MCF 10A (cell line): ENCODE measurements at places on chromosomes 5 and 9.

- DNase-seq = no peak
These were observed 1.7 kb downstream of the GPRIN1 start for GRCh38 chr5:176608142-176608705.

DNA sequence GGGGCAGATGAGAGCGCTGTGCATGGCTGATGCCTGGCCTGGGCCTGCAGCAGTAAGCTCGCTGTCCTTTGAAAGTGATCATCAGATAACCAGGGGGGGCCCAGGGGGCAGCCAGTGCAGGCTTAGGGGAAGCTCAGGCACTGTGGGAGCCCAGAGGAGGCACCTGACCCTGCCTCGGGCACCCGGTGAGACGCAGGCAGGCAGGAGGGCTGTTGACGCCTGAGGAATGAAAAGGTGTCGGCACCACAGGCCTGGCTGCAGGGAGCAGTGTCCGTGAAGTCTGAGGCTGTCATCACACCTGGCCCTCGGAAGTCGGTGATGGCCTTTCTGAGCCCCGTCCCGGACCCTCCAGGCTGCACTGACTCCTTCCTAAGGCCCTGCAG lies 84.6 kb downstream of the RXRA start:
- no peak for DNase-seq

DNA sequence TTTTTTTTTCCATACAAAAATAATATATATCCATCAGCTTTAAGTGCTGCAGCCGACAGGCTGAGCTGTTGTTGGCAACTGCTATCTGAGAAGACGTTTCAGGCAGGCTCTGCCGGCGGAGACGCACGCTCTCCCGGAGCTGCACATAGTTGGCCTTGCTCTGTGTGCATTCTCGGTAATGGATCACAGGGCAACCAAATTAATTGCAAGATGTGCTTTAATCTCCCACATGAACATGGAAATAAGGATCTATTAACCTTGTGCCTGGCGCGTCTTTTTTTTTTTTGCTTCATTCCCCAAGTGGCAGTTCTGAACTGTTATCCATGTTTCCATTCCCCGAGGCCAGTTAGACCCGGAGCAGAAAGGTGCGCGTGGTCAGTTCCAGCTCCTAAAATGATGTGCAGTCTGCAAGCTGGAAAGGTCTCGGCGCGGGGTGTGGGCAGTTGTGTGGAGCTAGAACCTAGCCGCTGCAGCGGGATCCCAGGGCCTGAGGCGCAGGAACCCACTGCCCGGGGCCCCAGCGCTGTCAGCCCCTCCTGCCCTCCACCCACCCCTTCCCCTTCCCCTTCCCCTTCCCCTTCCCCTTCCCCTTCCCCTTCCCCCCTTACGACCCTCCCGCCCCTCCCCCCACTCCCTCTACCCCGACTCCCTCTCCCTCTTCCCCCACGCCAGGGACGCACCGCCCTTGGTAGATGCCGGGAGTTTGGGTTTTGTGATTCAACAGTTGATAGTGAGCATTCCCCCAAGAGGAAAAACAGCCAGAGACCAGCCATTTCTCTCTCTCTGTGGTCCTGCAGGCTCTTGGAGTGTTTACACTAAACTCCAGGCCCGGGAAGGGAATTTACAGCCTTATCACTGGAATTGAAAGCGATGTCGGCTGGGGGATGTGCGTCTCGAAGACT lies 137.8 kb downstream of the CEP120 start:
- DNase-seq = no peak

GRCh38 chr5:127423173-127423798 lies 94.2 kb upstream of the PRRC1 start:
- no peak for DNase-seq

- DNase-seq = no peak
These were observed 419.8 kb downstream of the DMRT2 start for GRCh38 chr9:1469996-1470395.

GRCh38 chr9:132461281-132461896 lies 51.4 kb downstream of the CFAP77 start:
- DNase-seq = no peak

GRCh38 chr5:109416882-109417281 lies 7.1 kb upstream of the PJA2 start:
- no peak for DNase-seq

- DNase-seq = peak; percentile 94
These were observed 923 bp upstream of the PLK2 start for GRCh38 chr5:58460732-58461286.

GRCh38 chr9:114998326-114998725 lies 67.9 kb upstream of the TNFSF8 start:
- DNase-seq = no peak

- DNase-seq = no peak
These were observed 1.0 kb upstream of the MEF2C start for GRCh38 chr5:88883836-88884607.

DNA sequence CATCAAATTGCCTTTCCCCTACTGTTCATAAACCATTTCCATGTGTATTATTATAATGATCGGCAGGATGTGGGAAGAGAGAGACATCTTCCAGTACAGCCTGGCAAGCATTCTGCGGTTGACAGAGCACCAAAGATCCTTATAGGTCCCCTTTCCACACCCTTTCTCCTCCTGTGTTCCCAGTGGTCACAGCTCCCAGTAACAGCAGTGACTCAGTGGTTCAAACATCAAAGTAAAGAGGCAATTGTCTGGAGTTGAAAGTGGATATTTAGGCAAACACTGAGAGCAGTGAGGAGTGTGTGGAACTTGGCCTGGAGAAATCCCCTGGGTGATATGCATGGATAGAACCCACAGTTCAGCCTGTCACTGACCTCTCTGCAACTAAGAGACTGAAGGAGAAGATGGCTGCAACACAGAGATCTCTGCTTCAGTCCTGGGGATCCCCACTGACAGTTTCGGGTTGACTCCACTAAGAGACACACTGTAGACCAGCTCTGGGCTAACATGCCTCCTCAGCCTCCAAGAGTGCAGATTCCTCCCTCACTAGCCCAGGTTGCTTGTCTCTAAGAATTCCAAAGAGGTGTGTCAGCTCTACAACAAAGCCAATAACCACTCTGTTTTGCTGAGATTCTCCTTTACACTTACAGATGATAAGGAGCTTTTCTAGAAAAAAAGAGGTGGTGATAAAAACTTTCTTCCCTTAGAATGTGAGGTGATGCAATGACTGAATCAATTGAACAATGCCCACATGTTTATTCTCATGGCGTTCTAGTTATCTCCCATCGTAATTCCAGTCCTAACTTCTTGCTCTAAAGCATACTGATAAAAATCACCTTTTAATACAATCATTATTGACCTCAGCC lies 94.4 kb upstream of the IL6ST start:
- DNase-seq = no peak

DNA sequence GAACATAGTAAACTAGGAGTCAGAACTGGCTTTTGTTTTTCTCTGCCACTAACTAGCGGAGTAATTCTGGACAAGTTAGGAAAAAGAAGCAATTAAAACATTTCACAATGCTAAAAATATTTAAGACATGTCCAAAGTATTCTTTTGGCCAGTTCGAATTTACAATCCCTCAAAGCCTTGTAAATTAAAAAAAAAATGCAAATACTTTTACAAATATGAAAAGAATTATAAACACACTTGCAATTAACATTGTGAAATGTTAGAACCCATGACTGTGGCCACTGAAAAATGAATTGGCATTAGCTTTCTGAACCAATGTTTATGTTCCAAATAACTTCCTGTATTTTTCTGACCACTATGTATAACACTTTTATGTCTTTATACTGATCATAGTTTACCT lies 2.2 kb downstream of the RAD1 start:
- DNase-seq = no peak

GRCh38 chr9:1207686-1208085 lies 157.5 kb downstream of the DMRT2 start:
- no peak for DNase-seq

DNA sequence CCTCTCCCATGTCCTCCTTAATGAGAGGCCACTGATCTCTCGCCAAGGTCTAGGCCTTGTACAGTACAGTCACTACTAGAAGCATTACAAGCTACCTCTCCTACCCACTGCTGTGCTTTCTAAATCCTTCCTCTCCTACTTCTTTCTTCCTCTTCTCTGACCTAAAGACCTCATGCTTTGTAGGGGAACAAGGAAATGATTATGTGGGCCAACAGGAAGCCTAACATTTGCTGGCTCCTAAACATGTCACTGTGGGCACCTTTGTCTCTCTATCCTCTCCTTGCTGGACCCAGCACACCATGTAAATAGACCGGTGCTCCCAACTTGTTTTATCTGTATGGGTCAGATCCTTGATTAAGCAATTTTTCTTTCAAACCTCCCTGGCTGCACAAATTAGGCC lies 16.7 kb downstream of the SLC28A3 start:
- no peak for DNase-seq

DNA sequence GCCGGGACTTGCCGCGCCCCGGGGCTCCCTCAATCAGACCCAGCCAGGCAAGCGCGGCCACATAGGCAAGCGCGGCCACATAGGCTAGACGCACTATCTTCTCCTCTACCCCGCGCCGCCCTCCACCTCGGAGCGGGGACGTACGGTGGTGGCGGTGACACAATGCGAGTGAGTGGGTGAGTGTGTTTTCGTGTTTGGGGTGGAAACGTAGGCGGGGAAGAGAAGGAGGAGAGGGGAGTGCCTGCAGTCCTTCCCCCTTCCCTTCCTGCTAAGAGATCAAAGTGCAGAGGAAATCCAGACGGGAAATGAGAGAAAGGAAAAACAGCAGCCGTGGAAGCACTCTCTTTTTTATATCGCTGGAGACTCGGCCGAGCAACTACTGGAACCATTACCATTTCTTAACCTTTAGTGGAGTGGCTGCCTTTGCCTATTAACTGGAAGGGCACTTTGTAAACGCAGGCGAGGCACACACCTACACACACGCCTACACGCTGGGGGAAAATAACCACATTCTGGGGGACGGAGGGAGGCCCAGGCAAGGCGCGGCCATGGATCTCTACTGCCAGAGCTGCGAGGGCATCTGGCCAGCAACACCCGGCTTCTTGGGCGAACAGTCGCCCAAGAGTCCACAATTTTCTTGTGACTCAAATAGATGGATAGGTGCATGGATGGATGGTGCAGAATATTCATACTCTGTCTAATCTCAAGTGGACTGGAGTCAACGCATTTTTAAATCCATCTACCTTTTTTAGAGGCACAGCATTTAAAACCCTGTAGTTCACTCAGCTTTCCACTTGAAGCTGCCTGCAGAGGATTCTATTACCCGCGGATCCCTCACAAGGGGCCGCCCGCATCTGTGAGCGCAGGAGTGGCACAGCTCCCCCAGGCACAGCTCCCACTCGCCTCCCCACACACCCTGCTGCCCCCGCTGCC lies 2.1 kb downstream of the EDIL3 start:
- DNase-seq = peak; percentile 15

GRCh38 chr9:99016681-99017387 lies 73.1 kb downstream of the COL15A1 start:
- DNase-seq = no peak

GRCh38 chr9:69797675-69798074 lies 22.9 kb upstream of the CFAP95 start:
- no peak for DNase-seq

GRCh38 chr9:97794666-97795065 lies 58.4 kb upstream of the FOXE1 start:
- DNase-seq = no peak

GRCh38 chr5:82445726-82446335 lies 167.7 kb upstream of the RPS23 start:
- DNase-seq = no peak

- no peak for DNase-seq
These were observed 20.1 kb downstream of the SLC35D2 start for GRCh38 chr9:96363175-96363967.

DNA sequence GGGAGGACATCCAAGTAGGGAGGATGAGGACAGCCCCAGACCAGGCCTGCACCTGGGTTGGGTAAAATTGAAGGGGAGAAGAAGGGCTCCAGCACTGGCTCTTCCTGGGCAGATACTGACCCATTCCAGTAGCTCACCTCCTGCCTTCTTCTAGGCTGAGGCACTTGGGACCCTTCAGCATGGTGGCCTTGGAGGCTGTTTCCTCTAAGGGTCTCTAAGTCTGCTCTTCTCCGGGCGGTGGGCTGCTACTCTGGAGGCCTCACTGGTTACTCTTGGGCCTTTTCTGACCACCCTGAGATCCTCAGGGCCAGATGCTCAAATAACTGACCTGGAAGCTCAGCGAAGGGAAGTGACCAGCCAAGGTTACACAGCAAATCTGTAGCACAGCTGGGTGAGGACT lies 2.8 kb upstream of the TIFAB start:
- no peak for DNase-seq

DNA sequence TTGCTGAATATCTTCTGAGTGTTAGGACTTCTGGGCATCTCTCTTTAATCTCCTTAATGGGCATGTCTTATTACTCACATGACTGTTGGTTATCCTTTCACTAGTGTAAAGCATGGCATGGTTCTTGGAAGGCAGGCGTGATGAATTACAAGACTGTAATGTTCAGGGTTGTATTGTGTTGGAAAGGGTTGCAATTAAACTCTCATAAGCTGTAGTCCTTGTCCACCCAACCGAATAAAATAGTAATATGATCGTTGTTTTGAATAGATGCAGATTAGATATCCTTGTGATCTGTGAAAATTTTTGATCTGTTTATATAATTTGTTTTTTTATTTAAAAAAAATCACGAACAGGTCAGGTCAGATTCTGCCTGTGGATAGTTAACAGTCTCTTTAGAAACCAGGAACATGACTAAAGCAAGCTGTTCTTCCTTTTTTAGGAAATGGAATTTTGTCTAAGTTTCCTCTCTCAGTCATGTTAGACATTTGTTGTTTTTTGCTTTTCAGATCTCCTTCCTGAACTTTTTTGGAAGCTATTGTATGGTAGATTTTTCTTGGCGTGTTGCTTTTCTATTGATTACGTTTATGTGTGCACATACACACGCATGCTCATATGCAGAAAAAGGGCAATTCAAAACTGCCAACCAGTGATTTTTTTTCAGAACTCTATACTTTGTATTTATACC lies 121.8 kb downstream of the ARHGEF28 start:
- DNase-seq = no peak

DNA sequence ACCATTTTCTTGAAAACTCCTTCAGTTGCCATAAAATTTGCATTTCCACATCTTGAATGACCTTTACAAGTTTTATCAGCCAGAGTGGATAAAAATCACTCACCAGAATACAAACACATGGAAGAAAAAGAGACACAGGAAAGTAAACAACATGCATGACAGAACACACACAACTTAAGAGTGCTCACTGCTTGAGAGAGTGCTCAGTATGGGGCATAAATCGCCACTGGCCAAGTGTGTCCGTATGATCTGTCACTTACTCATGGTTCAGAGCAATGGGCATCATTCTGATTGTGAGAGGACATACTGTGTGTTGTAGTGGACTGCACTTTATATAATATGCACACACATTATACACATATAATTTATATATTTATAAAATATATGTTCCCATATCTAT lies 155.6 kb upstream of the NTRK2 start:
- DNase-seq = no peak

- DNase-seq = no peak
These were observed 1.8 kb downstream of the TSC1 start for GRCh38 chr9:132942541-132943182.

GRCh38 chr5:158755986-158756385 lies 343.7 kb downstream of the EBF1 start:
- no peak for DNase-seq

- DNase-seq = no peak
These were observed 13.9 kb upstream of the FEM1C start for GRCh38 chr5:115558388-115558956.
